ENCODE measurements at places on chromosomes 2 and 18. TPM values are rescaled to one million over a fixed set of nuclear protein-coding genes. Genes with fewer than 3 reads are reported as not detected.

GRCh38 chr18:77038182-77038858 is 94.3 kb downstream of the MBP start:
- DNase-seq = no peak

GRCh38 chr2:126669772-126670171 is 13.8 kb downstream of the GYPC start:
- DNase-seq = no peak

DNA sequence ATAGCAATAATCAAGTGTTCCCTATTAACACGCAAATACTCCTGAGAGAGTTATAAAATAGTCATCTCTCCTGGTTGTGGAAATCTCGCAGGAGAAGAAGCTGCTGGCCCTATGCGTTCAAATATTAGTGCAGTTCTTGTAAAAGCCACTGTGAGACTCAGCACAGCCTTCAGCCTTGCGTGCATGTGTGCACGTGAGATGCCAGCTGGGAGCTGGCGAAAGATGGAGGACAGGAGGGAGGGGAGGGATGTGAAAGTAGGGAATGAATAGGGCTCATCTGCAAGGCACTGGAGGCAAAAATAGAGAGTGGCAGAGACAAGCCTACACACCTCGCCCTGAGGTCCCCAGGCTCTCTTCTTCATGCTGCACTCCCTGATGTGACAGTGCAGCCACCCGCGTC is 126.5 kb downstream of the INO80D start:
- DNase-seq = no peak

- no peak for DNase-seq
These were observed 714.5 kb downstream of the PLCL1 start for GRCh38 chr2:198518935-198519334.

DNA sequence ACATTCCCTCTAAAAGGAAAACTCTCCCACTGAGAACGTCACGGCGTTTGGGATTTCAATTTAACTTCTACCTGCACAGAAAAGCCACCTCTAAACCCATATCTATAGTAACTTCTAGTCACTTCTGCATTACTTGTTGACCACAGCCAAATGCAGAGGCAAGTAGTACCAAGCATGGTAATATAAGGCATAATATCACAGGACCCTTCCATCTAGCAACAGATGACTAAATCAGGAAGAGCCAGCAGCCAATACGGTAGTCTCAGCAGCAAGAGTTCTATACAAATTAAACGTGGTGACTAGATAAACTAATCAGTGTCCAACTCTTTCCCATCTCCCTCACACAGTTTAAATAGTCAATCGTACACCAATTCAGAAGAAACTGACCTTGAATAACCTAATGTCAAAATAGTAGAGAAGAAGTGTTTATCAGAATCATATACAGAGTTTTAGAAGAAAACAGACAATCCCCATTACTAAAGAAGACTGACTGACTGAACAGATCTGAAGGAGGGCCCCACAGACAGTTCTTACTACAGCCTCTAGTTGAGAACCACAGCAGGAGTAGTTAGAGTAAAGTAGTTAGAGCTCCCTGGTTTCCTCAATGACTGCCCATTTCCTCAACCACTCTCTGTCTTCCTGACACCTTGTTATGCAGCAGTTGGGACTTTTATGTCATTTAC is 30.0 kb downstream of the MEMO1 start:
- DNase-seq = no peak

GRCh38 chr18:21141668-21142422 is 30.2 kb upstream of the ROCK1 start:
- DNase-seq = no peak

GRCh38 chr2:190486037-190486623 is 48.4 kb downstream of the NEMP2 start:
- DNase-seq = no peak

The SPR gene
- 44.1 TPM for total RNA-seq

The ARHGEF33 gene
- total RNA-seq = 0.19 TPM

The NGEF gene
- 0.47 TPM for total RNA-seq

Data from glomerular endothelial cell (primary cell).